ENCODE measurements at places on chromosomes 3 and 15. TPM values are rescaled to one million over a fixed set of nuclear protein-coding genes. Genes with fewer than 3 reads are reported as not detected.

GRCh38 chr3:72576563-72576962 lies 271.7 kb downstream of the SHQ1 start:
- no peak for DNase-seq

The INSYN1 gene
- not detected for total RNA-seq

GRCh38 chr3:154764856-154765640 lies 315.1 kb upstream of the MME start:
- no peak for DNase-seq

- no peak for DNase-seq
Measured at GRCh38 chr3:56862352-56863062, 60.8 kb upstream of the ARHGEF3 start.

- DNase-seq = no peak
Measured at GRCh38 chr15:99125061-99125891, 20.4 kb downstream of the SYNM start.

DNA sequence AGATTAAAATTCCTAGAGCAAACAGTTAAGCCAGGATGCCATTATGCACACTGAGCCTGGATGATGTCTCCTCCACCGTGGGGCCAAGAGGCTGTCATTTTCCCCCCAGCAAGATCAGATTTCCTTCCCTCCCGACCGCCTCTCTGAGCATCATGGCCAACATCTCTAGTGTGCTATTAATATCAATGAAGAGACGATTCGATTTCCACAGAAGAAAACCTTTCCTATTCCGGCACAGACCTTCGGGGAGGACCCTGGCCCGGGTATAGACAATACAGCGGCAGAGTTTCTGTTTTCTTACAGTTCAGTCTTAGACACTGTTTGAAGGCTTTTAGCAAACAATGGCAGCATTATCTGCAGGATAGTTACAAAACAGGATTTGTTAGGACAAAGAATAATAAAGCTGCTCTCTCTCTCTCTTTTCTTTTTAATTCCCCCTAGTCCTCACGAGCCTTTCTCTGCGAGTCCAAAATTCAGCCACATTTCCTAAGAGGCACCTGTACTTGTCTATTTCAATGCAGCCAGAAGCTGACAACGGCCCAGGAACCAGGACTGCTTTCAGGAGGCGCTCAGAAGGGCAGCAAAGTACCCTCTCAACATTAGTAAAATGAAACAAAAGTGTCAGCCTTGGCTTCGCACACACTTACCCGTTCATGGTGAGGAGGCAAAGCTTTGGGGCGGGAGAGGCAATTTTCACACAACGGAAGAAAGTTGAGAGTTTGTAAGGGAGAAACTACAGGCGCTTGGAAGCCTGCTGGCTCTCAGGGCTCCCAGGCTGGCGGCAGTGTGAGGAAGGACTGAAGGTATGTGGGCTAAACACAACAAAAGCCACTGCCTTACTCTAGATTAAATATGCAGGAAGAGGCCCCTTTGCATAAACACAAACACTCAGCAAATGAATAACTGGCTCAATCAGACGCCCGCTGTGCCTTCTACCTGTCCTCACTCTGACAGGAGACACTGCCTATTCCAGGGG lies 278.0 kb downstream of the FOXP1 start:
- DNase-seq = peak; percentile 53

GRCh38 chr3:193310914-193311723 lies 67.4 kb downstream of the ATP13A5 start:
- no peak for DNase-seq
